ENCODE measurements at places on chromosomes 6 and 20.

GRCh38 chr20:17875106-17875980, 93.3 kb downstream of the SNX5 start:
- no peak for DNase-seq

- no peak for DNase-seq
Measured at GRCh38 chr6:142336183-142336582, 34.4 kb downstream of the ADGRG6 start.

DNA sequence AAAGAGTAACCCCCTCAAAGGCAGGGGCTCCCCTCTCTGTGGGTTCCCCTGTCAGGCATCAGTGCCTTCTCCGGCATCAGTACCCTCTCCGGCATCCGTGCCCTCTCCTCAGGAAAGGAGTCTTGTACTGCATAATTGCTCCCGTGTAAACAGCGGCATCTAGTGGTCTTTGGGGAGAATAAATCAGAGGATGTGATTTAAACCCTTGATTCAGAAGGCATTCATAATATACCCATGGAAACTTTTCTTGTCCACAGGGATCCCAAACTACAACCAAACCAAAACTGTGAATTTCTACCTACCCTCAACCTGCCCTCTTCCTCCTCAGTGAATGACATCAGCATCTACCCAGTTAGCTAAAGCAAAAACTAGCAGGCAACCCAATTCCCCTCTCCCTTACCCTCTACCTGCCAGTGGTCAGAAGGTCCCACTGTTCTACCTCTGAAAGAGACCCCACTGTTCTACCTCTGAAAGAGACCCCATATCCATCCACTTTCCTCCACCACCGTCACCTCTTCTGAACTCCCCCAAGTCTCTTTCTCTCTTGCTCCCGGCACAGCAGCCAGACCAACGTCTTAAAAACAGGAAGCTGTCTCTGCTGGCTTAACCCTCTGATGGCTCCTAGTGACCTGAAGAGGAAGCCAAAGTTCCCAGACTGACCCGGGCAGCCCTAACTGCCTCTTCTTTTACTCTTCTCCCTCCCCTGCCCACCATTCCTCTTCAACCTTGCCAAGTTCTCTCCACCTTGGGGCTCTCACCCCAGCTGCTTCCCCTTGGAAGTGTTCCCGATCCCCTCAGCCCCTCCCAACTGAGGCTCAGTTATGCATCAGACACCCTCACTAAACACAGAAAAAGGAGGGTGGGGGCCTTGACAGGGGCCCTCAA, 27.2 kb downstream of the UBE2V1 start:
- peak; percentile 73 for DNase-seq

DNA sequence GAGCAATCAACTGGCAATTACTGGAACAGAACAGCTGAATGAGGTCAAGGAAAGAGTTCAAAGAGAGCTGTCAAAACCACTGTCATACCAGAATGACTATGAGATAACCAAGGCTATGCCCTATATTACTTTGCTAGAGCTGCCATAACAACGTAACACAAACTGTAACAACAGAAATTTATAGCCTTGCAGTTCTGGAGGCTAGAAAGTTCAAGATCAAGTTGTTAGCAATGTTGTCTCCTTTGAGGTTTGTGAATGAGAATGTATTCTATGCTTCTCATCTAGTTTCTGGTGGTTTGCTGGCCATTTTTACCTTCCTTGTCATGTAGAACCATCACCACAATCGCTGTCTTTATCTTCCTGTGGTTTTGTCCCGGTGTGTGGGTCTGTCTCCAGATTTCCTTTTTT, 1323.0 kb upstream of the GJE1 start:
- peak; percentile 94 for DNase-seq

DNA sequence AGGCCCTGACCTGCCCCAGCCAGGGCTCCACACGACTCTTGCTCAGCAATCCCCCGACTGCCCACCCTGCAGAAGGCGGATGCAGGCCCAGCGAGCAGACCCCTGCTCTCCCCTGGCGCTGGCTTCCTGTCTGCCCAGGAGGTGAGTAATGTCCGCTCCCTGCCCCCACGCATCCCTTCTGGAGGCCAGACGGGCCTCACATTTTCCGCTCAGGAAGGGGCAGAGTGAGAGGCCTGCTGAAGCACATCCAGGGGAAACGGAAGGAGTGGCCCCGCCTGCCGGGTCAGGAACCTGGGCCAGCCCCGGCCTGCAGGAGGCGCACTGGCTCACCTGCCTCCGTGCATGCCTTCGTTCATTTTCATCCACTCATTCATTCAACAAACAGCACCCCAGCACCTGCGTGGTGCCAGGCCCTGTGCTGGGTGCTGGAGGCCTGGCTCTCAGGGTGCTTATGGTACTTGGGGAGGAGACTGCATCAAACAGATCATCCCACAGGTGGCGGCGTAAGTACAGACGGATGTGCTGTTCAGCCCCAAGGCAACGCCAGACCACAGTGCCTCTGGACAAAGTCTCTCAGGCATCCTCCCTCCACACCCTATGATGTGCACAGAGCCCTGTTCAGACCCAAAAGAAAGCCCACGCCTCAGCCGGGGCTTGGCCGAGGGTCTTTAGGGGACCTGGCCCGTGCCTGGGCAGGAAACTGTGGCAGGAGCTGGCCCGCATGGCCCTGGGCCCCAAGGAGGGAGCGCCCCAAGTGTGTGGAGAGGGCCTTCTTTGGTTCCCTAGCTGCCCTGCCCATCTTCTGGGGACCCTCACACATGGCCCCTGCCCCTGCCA, 112.1 kb downstream of the ASXL1 start:
- peak; percentile 56 for DNase-seq
